ENCODE measurements at places on chromosomes 6 and 20.

DNA sequence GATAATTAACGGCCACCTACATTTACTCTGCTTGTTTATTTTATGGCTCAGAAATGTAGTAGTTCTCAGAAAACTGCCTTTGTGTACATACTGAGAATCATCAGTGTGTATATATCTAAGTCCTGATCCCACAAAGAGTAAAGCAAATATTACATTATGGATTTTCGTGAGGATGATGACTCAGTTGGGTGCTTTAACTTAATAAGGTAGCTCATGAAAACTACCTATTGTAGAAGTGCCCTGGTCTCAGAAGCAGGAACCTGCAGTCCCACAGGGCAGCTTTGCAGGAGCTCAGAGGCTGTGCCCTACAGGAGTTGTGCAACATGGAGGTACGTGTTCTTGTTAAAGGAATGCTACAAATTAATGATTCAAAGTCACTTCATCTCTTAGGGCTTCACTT lies 108.2 kb downstream of the PLG start:
- no peak for DNase-seq

GRCh38 chr6:1722801-1723200 lies 113.1 kb downstream of the FOXC1 start:
- DNase-seq = no peak

GRCh38 chr20:34074101-34074760 lies 37.8 kb downstream of the EIF2S2 start:
- peak; percentile 30 for DNase-seq

DNA sequence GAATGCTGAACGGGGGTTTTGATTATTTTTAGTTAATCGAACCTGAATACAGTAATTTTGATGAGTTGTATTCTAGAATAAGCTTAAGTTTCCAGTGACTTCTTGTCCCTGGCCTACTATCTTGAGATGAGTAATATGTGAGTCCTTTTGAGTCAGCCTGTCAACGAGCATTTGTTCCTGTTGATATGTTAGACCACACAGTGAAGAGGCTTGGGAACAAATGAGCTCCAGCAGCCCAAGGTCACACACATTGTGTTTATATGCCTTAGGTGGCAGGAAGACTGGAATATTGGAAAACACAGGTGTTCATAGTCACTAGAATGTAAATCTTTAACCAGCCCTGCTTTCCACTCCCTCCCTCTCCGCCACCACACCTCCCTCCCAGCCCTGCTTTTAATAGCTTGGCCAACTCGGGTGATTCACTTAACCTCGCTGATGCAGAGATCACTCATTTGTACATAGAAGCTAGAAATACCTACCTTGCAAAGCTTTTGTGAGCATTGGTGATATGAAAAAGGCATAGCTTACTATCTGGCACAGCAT lies 9.1 kb downstream of the SMPDL3A start:
- DNase-seq = peak; percentile 86

DNA sequence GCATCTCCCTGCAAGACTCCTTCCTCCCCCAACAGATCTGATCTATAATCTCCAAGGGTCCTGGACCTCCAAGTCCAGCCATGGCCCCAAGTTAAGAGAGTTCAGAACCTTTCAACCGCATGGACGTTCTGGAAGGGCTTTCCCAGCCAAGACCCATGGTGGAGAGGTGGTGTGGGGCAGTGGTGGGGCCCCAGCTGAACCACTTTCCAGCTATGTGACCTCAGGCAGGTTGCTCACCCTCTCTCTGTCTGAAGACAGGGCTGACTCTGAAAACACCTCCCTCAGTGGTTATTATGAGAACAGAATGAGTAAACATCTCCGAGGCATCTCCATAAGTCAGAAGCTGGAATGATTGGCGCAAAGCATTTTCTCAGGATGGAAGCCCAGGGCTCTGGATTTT lies 887 bp downstream of the CLPS start:
- DNase-seq = no peak

DNA sequence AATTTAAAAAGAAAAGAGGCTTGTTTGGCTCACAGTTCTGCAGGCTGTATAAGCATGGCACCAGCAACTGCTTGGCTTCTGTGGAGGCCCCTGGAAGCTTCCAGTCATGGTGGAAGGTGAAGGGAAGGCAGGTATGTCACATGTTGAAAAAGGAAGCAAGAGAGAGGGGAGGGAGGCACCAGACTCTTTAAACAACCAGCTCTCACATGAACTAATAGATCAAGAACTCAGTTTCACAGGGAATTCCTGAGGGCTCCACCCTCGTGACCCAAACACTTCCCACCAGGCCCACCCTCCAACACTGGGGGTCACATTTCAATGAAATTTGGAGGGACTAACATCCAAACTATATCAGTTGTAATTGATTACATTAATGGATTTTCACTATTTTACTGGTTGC lies 127.9 kb upstream of the MLIP start:
- DNase-seq = no peak

GRCh38 chr20:6007529-6008103 lies 46.2 kb downstream of the LRRN4 start:
- no peak for DNase-seq

DNA sequence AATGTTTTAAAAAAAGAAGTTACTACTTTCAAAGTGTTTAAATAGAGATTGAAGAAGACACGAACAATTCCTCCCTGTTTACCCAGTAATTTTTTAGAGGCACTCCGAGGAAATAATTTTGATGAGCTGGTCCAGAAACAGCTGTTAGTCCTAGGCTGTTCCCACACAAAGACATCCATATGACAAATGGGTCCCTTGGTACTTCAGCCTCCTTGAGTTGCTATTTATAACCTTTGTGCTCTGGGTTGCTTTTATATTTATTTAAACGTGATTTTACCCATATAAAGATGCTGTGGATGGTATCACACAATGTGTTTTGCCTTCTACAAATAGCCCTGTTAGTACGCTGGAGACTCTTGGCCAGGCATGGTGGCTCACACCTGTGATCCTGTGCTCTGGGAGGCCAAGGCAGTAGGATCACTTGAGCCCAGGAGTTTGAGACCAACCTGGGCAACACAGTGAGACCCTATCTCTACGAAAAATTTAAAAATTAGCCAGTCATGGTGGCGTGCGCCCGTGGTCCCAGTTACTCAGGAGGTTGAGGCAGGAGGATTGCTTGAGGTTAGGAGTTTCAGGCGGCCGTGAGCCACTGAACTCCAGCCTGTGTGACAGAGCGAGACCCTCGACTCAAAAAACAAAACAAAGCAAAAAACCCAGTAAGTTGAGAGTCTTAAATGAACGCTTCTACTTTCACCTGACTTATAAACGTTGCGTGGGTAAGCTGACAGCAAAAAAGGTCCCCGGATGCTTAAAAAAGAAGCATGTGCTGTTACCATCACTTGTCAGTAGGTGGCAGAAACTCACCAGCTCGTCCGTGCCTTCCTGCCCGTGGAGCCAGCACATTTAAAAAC lies 56.9 kb upstream of the ARMH2 start:
- peak; percentile 64 for DNase-seq

DNA sequence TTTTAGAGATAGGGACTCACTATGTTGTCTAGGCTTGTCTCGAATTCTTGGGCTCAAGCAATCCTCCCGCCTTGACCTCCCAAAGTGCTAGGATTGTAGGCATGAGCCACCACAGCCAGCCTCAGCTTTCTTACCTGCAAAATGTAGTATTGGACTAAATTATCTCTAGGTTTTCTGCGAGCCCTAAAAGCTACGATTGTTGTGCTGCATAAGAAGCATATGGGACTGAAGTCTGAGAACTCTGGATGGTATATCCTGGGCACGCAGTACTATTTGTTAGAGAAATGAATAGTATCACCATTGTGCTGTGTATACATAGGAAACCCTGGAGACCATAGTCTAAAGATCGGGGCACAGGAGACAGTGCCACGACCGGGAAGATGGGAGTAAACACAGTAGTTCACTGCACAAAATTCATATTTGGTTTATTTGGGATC lies 60.1 kb downstream of the RPRD1B start:
- no peak for DNase-seq

DNA sequence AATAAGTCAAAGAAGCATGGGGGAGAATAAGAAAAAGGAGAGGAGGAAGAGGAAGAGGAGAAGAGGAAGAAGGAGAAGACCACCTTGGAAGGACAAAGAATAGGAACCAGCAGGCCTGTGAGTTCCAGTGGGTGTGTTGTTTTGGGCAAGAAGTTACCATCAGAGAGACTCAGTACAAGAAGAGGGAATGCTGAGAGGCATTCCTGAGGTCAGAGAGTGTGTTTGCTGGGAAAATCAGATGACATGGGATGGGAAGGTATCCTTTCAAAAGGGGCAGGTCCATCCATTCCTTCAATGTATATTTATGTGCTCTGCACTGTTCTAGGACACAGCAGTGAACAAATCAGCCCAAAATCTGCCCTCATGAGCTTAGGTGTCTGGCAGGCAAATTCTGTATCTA lies 40.5 kb upstream of the PRIM2 start:
- no peak for DNase-seq

DNA sequence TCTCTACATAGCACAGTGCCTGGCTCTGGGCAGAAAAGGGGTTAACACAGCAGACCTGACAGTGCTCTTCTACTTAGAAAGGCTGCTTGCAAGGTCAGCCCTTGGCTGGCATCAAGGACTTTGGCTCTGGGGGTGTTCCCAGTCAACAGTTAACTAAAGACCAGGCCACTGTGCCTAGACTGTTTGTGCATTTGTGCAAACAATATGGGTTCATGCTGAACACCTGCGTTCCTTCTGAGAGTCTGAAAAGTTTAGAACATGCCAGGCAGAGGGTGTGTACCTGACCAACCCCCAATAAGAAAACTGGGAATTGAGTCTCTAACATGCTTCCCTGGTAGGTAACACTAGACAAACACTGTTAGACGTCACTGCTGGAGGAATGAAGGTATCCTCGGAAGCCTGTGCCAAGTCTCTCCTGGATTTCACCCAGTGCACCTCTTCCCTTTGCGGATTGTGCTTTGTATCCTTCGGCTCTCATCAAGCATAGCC lies 110.7 kb downstream of the PDE10A start:
- DNase-seq = no peak

- DNase-seq = no peak
Observed at GRCh38 chr6:28940294-28940857, 16.6 kb upstream of the TRIM27 start.

- DNase-seq = no peak
Observed at GRCh38 chr6:99350573-99350972, 1.1 kb upstream of the FAXC start.

DNA sequence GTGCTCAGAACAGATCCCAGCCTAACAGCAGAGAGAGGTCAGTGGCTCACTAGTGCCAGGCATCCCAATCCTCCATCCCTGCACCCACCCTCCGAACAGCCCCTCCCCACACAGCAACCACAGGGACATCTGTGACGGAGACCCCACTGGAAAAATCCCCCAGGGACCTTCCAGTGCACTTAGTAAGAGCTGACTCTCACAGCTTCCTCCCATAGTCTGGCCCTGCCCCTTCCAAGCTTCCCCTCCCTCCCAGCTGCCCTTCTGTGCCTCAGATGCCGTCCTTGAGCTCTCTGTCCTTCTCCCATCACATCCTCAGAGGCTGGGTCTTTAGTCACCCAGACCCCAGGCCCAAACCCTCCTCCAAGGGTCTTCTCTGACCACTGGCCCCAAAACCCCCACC lies 9.7 kb upstream of the THBS2 start:
- DNase-seq = peak; percentile 25

- DNase-seq = peak; percentile 31
Observed at GRCh38 chr20:44208770-44209169, 1.8 kb downstream of the OSER1 start.

DNA sequence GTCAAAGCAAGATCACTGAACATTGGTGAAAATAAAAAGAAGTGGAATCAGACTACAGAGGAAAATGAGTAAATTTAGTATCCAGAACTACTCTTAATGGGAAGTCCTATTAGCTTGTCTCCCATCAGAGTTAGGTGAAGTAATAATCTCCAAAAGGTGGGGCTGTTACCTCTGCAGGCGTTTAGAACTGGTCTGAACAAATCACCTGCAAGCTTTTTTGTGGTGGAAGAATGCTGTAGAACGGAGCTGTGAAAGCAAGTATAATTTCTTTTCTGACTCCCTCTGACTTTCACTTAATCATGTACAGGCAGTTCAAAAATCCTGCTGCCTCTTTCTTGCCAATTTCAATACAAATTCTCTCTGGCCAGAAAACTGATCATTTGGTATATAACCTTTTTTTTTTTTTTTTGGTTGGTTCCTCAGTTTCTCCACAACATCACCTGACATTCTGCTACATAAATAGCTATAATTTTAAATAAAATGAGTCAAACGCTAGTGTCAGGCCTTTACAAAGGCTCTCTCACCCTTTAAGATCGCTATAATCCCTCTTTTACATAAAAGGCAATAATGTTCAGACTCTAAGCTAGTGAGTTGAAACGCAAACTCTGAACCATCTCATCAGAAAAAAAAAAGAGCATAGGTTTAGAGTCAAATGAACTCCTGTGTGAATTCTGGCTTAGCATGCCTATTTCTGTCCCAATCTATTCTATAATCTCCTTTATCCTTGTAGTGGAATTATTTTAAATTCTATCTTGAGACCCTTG lies 38.8 kb downstream of the CITED2 start:
- no peak for DNase-seq

DNA sequence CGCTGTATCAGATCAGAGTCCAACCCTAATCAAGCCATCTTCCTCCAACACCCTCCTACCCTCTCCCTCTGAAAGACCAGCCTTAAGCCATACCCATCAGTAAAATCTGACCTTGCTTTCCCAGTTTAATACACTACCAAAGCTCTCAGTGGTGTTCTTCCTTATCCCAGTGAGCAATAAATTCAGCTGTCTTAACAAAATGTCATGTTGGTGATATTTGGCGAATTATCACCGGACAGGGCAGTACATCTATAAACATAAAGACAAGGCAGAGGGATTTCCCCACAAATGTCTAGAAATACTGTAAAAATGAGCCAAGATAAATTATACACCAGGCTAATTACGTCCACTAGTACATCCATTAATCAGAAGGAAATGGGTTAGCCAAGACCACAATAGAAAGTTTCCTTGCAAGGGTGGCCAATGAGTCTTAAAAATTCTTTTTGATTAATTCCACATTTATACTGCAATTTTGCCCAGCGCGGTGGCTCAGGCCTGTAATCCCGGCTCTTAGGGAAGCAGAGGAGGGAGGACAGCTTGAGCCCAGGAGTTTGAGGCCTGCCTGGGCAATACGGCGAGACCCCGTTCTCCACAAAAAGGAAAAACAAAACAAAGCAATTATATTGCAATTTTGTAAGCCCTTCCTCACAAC lies 905 bp downstream of the RARS2 start:
- peak; percentile 23 for DNase-seq

GRCh38 chr6:42271834-42272805 lies 54.5 kb upstream of the MRPS10 start:
- DNase-seq = no peak

- peak; percentile 24 for DNase-seq
Observed at GRCh38 chr6:144581812-144582537, 296.8 kb downstream of the UTRN start.

- DNase-seq = peak; percentile 75
Observed at GRCh38 chr6:35139924-35140638, 1.1 kb downstream of the TCP11 start.

All from fibroblast of skin of right quadriceps (primary cell).